ENCODE measurements at places on chromosomes 3 and 15. TPM values are rescaled to one million over a fixed set of nuclear protein-coding genes. Genes with fewer than 3 reads are reported as not detected.

- ATAC-seq = no peak
These were observed 31.5 kb downstream of the MGLL start for GRCh38 chr3:127790882-127791183.

The LHFPL4 gene
- total RNA-seq = not detected

DNA sequence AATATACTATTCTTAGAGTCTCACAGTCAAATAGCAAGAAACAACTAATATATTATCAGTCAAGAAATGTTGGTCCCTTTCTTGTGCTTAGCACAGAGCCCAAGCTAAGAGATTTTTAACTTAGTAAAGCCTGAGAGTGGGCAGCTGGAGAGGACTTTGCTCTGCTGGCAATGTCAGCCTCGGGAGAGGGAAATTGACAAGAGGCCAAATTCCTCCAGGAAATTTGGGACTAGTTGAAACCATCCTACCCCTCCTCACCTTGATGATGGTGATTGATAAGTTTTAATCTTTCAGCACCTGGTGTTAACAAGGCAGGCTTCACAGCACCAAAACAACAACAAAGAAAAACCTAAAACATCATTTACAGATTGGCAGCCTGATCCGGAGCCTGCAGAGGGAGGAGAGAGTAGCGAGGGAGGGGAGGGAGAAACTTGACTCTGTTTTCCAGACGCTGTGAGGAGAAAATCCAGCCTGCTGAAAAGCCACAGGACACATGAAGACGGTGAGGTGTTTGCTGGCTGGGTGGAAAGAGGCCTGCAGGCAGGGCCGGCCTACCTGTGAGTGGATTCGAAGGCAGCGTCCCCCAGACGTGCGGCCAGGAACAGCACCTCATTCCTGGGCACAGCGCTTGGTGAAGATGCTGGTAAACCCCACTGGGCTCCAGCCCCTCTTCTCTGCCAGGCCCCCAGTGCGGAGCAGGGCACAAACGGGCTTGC, 150.9 kb downstream of the LRRC28 start:
- no peak for ATAC-seq

DNA sequence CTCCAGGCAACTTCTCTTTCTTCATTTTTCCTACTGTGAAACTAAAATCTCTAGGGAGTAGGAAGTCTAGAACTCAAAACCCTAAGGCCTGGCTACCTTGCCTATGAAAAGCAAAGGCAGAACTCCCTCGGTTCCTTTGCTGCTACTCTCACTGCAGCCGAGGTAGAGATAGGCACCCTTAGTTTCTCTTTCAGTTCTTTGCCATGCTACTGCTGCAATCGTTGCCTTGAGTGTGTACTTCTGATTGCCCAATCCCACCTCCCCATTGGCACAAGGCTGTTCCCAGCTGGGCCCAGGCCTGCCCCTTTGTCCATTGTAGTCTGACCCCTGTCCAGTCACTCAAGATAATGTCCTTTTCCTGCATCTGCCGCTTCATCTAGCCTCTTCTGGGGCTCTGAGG, 92.3 kb upstream of the MRPS22 start:
- ATAC-seq = no peak

Data from gastroesophageal sphincter (tissue), 4 donors.